HFFc6 (cell line): ENCODE measurements at places on chromosomes 16 and 17.

- peak; percentile 68 for DNase-seq
These were observed 7.8 kb downstream of the CDRT15 start for GRCh38 chr17:14228903-14229302.

- no peak for DNase-seq
These were observed 13.1 kb upstream of the PRR35 start for GRCh38 chr16:546909-547770.

GRCh38 chr17:21687136-21687953 is 5.0 kb upstream of the KCNJ18 start:
- DNase-seq: no peak

- peak; percentile 3 for DNase-seq
These were observed 80.8 kb upstream of the NOL11 start for GRCh38 chr17:67636834-67637520.

- DNase-seq: no peak
These were observed 3.1 kb upstream of the KRT17 start for GRCh38 chr17:41627316-41628072.

GRCh38 chr16:59522826-59523225 is 788.7 kb upstream of the GOT2 start:
- no peak for DNase-seq

- no peak for DNase-seq
These were observed 175.5 kb downstream of the KATNIP start for GRCh38 chr16:27725236-27726000.

DNA sequence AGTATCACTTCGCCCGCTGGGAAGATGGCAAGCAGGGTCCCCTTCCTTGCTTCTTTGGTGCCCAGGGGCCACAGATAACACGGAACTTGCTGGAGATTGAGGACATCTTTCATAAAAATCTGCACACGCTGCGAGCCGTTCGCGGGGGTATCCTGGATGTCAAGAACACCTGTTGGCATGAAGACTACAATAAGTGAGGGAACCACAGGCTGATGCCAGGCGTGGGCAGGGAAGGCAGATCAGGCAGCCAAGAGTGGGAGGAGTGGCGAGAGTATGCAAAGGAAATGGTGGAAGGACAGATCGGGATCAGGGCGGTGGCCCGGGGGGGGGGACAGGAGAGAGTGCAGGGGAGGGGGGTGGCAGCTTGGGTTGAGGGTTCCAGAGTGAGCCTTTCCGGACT is 22.2 kb downstream of the DNAH2 start:
- no peak for DNase-seq

- DNase-seq: peak; percentile 28
These were observed 213.6 kb upstream of the CDH5 start for GRCh38 chr16:66152823-66153393.

- DNase-seq: no peak
These were observed 45.0 kb downstream of the KANSL1 start for GRCh38 chr17:46148247-46148646.

DNA sequence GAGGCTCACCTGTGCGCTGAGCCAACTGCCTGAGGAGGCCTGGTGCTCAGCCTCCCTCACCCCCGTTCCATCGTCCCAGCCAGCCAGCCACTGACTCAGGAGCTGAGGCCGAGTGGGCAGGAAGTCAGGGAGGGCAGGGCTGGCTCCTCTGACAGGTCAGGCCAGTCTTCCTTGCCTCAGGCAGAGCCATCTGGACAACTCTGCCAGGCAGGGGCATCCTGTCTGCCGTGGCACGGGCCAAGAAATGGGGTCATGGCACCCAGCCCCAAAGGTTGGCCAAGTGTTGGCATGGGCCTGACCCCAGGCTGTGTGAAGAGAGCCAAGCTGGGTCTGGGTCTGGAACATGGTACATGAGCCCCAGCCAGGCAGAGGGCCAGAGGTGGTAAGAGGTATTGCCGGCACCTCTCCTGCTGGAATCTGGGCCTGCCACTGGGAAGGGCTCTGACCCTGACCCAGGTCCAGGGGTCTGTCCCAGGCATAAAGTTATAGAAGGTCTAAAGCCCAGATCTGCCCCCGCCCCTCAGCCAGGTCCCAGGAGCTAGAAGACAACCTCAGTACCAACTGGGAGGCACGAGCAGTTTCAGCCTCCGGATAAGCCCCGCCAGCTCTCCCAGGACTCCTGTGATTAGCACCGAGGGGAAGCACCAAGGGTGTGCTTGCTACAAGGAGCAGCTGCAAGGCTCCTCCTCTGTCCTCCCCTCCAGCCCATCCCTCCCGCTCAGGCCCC is 2.5 kb upstream of the VASN start:
- peak; percentile 57 for DNase-seq

DNA sequence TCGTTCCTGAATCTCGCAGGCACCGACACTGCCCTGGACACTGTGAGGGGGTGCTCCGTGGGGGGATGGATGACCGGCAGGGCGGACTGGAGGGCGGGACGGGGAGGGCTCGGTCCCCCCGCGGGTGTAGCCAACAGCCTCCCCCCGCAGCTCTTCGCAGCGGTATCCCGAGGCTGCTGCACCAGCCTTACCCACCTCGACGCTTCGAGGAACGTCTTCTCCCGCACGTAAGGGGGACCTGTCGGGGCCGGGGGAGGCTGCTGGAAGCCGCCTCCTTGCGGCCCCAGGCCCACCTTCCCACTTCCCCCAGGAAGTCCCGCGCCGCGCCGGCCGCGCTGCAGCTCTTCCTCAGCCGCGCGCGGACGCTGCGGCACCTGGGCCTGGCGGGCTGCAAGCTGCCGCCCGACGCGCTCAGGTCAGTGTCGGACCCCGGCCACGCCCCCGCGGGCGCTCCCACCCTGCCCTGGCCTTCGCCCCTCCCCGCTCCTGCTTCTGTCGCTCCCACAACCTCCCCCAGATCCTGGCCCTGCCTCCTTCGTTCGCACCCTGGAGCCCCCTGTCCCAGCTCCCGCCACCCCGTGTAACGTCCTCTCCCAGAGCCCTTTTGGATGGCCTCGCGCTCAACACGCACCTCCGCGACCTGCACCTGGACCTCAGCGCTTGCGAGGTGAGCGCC is 3.3 kb downstream of the CARMIL2 start:
- DNase-seq: no peak

DNA sequence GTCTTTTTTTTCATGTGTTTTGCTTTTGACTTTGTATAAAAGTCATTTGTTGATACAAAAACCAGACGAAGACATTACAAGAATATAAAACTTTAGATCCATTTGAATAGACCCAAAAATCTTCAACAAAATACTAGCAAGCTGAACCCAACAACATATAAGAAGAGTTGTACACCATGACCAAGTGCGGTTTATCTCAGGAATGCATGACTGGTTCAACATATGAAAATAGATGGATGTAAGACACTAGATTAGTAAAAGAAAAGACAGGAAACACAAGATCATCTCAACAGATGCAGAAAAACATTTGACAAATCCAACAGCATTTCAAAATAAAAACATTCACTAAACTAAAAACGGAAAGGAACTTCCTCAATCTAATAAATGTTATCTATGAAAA is 69.0 kb downstream of the TBC1D16 start:
- no peak for DNase-seq

DNA sequence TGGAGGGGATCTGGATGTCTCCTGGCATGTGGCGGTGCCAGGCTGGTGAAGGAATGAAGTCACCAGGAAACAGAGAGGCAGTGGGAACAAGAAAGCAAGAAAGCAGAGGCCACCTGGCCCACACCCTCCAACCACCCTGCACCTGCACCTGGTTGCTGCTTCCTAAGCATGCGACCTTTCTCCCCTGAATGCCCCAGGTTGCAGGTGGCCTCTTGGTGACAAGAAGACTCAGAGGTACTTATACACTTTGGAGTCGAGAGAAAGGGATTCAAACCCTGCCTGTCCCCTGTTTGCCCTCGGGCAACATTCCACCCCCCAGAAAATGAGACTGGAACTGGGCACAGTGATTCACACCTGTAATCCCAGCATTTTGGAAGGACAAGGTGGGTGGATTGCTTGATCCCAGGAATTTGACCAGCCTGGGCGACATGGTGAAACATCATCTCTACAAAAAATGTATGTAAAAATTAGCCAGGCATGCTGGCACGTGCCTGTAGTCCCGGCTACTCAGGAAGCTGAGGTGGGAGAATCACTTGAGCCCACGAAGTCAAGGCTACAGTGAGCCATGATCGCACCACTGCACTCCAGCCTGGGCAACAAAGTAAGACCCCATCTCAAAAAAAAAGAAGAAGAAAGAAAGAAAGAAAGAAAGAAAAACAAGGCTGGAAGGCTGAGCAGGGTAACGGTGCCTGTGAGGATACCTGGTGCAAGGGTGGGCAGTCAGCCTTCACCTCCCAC is 34.6 kb upstream of the TNRC6C start:
- no peak for DNase-seq

GRCh38 chr17:36609498-36609862 is 8.1 kb downstream of the MRM1 start:
- DNase-seq: no peak

DNA sequence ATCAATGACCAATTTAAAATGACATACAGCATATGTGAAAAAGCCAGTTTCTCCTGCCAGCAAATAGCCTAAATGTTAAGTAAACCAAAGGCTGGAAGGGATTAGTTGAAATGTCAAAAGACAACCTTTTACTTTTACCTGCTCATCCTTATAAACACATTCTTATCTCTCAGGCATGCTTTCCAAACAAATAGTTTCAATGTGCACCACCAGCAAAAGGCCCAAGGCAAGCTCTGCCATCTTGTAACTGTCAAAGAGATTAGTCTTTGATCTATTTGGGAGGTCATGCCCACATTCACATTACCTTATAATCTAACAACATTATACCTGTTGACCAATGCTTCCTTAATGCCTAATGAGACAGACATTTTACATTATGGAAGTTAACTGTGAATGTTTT is 132.2 kb upstream of the NACA2 start:
- DNase-seq: no peak

- DNase-seq: no peak
These were observed 260.9 kb downstream of the PHKB start for GRCh38 chr16:47722046-47722445.

DNA sequence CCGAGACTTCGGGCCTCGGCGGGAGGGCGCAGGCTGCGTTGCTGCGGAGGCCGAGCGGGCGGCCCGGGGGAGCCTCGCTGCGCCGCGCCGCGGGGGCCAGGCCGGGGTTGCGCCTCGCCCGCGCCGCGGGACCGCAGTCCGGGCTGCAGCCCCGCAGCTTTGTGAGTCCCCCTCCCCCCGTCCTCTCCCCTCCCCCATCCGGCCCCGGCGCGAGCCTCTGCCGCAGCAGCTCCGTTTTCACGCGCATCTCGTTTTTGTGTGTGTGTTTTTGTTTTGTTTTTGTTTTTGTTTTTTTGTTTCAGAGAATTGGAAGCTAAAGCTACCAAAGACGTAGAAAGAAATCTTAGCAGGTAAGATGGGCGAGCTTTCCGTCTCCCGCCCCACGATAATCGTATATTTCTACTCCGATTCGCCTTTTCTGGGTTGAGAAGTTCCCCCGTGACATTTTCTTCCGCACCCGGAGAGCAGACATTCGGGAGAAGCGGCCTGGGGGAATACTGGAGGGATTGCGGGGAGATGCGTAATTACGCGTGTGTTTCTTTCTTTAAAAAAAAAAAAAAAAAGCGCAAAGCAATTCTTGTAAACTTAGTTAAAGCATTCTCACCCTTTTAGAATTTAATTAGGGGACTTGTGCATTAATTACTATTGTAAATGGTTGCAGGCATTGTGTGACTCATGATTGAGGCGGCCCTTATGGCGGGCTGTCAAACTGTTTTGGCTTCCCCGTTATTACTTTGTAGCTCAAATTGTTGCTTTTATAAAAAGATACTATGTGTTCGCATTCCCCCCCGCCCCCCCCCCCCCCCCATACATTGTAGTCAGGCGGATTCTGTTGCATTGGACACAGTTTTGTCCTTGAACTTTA is 732 bp downstream of the TNRC6A start:
- no peak for DNase-seq

GRCh38 chr17:12365805-12366204 is 299.9 kb upstream of the MYOCD start:
- no peak for DNase-seq

- DNase-seq: no peak
These were observed 28.3 kb upstream of the TMEM97 start for GRCh38 chr17:28290703-28291102.

GRCh38 chr16:54856871-54857270 is 73.8 kb upstream of the IRX5 start:
- no peak for DNase-seq

DNA sequence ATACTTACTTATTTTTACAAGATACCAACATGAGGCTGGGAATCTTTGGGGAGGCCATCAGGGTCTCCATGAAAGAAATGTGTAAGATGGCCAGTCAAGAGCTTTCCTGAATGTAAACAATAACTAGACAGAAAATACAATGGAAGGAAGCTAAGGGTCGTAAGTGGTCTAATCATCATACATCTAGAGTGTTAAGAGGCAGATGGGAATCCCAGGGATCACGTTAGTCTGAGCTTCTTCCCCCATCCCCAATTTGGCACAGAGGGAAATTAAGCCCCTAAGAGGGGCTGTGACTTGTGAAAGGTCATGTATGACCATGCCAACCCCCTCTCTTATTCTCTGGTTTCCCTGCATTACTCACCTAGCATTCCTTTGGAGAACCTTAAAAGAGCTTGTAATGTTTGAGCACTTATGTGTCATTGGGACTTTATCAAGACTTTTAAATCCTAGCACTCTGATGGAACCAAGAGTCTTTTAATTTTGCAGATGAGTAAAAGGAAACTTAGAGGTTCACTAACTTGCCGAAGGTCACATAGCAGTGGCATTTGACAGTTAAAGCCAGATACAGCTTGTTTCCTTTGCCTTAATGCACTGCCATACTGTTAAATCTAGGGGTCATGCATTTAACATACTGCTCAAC is 46.1 kb downstream of the DCUN1D3 start:
- DNase-seq: no peak

DNA sequence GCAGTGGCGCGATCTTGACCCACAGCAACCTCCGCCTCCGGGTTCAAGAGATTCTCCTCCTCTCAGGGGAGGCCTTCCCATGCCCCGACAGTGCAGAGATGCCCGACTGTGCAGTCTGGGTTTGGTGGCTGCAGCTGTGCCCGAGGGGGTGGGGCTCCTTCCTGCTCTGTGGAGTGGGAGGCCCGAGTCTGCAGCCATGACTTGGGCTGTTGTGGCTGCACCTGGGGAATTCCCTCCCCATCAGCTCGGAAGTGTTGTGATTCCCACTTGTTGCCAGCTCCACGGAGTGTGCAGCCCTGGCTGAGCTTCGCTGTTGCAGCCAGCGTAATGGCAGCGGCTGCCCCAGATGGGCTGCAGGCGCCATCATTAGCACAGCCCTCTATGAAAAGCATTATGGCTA is 66.4 kb upstream of the SMIM36 start:
- DNase-seq: no peak
